ENCODE measurements at places on chromosomes 2 and 18.

DNA sequence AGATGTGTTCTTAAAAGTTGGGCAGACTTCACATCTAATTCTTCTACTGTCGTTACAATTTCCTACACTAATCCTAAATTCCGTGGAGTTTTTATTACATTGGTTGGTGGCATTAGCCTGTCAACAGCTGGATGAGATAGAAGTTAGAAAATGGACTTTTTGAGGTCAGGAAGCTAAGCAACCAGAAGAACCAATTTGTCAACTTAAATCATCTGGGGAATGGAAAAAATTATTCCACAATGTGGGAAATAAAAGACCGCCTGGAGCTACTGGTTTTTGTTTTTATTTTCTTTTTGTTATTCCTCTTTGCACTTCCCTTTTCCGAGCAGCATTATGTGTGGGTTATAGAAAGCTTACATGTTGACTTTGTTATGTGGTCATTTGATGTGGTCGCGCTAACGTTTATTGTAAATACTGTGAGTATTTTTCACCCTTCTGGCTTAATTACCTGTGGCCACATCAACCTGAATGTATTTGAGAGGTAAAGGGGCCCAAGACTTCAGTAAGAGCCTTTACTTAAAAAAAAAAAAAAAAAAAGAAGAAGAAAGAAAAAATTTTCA, 75.3 kb downstream of the PTPRM start:
- DNase-seq = no peak

DNA sequence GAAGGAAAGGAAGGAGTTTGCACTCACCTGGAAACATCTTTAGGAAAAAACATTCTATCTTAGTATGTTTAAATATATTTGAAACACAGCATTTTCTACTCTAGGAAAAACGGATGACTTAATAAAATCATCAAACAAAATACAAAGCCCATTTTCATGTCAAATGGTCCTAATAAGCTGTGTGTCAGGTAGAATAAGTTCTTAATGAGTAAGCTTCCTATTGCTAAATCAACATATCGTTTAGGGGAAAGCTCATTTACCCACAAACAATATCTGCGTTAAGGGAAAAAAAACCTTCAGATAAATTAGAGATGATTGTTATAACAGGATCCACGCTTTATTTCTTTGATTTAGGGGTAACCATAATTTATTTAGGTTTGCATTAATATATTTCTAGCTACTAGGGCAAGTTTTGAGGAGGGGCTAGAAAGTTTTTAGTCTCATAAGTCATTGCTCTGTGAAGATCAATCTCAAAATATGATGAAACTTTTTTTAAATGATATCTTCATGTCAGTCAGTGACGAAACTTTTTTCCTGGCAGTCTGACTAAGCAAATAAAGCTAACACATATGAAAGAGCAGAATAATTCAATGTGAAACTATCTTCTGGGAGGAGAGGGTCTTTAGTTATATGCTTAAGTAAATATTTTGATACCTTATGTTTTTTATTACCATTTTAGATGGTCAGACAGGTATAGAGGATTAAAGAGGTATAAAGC, 147.1 kb downstream of the WDSUB1 start:
- no peak for DNase-seq

GRCh38 chr18:26864658-26865057, 849 bp downstream of the AQP4 start:
- DNase-seq = no peak

- no peak for DNase-seq
Measured at GRCh38 chr18:3156325-3156640, 63.5 kb downstream of the MYOM1 start.

GRCh38 chr2:120771111-120771780, 35.6 kb downstream of the GLI2 start:
- peak; percentile 64 for DNase-seq

- no peak for DNase-seq
Measured at GRCh38 chr2:202322435-202322834, 53.7 kb upstream of the BMPR2 start.

DNA sequence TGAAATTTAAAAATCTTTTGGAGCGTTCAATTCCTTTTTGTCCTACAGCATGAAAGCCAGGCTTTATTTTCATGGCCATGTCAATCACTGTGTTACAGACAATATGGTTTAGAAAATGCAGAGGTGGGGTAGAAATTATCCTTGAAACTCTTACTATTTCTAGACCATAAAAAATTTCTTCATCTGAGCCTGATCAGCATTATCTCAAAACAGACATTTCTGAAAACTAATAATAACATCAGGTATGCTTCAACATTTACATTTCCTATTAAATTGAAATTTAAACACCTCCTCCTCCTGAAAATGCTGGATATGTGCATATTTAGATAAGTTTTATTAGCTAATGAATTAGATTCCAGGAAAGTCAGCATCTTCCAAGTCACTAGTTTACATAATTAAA, 570.6 kb downstream of the RIT2 start:
- no peak for DNase-seq

- DNase-seq = no peak
Measured at GRCh38 chr18:3140986-3141639, 78.7 kb downstream of the MYOM1 start.

DNA sequence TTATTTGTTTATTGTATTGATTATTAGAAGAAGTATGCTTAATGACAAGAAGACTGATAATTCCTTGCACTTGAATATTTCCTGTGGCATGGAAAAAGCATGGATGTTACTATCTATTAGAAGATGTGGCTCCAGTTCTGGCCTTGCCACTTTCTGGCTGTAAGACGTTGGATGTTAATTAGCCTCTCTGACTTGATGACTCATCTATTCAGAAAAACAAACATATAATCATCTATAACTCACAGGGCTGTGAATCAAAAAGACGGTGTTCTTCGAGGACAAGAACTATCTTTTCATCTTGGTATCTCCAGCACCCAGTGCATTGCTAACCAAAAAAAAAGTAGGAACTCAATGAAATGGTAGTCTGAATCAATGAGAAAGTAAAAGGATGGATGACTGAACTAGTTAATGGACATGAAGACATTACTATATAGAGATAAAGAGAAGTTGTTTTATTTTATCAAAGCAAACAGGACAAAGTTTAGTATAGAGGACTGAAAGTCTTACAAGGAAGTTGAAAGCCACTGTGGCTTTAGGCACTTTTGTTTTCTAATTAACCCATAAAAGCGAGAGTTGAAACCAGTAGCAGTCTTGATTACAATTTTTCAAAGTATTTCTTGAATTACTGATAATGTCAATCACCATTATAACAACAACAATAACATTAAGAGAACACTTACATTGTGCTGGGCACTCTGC, 145.3 kb downstream of the RND3 start:
- DNase-seq = no peak

DNA sequence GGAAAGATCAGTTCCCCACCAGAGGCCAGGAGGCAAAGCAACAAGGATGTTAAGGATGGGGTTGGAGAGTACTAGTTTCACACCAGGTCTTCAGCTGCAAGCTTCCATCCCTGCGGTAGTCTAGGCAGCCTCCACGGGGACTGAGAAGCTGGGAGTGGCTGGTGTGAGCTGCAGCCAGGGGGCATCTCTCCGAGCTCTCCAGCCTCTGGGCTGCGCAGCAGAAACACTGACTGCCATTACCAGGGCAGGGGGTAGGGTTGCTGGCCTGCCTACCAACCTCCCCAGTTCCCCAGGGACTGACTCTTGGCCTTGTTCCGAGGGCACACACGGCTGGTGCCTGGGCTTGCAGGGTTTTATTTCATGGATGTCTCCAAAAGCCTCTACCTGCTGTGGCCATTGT, 15.9 kb downstream of the GATA6 start:
- no peak for DNase-seq

GRCh38 chr2:218323526-218324472, 31.5 kb upstream of the TMBIM1 start:
- peak; percentile 56 for DNase-seq

DNA sequence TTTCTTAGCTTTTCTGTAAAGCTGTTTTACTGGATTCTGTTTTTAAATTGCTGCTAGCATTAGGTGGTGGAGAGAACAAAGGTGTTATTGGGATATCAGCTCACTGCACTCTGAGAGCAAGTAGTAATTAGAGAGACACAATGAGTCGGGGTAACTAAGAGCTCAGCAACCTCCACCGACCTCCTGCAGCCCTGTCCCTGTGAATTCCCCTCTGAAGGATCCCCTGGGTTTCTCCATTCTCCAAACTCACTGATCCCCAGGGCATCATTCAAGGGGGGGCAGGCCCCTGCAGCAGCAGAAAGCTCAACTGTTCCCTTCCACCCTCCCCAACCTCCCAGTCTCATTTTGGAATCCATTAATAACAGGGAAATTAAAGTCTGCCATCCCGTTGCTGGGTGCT, 73.0 kb downstream of the MTCL1 start:
- no peak for DNase-seq

- no peak for DNase-seq
Measured at GRCh38 chr2:41510108-41510507, 537.7 kb upstream of the PKDCC start.

DNA sequence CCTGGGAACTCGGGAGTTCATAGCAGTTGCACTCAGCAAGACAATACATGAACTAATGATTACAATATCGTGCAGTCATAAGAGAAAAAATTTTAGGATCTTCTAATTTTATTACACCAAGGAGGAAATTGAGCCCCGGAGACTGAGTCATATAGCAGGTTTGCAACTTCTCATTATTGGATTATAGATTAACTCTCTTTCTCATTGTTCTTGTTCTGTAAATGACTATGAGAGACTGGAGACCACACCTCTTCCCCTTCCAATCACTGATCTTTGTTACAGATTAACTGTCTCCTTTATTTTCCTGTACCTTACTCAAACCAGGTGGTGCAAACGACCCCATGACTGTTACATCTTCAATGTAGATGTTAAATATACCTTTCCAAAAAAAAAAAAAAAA, 435.8 kb upstream of the DDX18 start:
- DNase-seq = no peak

DNA sequence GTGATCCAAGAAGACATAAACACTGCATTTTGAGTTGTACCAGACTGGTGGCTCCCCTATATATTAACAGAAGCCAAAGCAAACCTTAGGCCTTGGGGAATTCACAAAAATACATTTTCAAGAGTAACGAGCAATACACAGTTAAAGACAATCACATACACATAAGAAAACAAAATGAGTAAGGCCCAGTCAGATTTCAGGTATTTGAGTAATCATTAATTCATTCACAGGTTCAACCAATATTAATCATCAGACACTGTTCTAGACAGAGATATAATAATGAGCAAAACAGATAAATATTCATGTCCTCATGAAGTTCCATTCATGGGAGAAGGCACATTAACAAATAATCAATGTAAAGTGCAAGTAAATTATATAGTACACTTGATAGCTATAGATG, 9.6 kb downstream of the STPG4 start:
- no peak for DNase-seq

GRCh38 chr2:199019898-199020507, 437.7 kb downstream of the SATB2 start:
- DNase-seq = peak; percentile 13

- DNase-seq = no peak
Measured at GRCh38 chr2:133586978-133587377, 18.7 kb upstream of the NCKAP5 start.

DNA sequence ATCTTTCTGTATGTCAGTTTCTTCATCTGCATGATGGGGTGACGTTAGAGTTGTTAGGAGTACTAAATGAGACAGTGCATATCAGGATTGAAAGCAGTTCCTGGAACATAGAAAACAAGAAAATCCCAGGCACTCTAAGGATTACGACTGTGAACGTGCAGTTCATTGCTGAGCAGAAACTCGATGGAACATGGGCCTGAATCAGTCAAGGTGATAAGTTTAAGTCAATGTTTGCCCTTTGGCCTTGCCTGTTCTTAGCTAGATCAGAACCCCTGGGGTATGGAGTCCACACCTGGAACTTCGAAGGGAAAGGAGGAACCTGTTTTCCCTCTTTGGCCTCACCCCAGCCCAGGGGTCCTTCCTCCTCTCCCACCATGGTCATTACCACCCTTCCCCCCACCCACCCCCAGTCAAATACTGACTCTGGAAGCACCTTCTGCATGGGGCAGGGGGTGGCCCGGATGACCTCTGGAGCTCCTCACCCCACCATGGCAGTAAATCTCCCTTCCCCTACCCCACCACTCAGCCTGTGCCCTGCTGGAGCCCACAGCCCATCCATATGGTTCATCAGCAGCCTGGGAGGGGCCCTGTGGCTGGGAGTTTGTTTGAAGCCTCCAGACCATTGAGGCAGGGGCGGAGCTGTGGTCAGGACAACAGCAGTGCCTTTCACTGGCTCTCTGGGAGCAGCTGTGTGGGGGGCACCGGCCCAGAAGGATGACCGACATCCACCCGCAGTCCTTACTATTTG, 164.1 kb downstream of the SMAD7 start:
- DNase-seq = no peak

DNA sequence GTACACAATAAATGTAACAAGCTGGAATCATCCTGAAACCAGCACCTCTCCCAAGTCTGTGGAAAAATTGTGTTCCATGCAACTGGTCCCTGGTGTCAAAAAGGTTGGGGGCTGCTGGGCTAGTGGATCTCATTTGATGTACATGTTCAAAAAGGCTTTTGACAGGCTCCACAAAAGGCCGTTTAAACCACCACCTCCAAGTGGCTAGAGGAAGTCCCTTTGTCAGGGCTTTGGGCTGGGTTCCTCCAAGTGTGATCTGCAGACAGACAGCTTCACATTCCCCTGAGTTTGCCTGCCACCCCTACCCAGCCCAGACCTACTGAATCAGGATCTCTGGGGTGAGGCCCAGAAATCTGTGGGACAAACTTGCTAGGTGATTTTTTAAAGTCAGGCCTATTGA, 84.7 kb downstream of the TGFA start:
- DNase-seq = no peak

GRCh38 chr2:1481406-1482252, 68.4 kb downstream of the TPO start:
- no peak for DNase-seq

GRCh38 chr18:26003817-26004216, 86.6 kb downstream of the SS18 start:
- DNase-seq = no peak

- DNase-seq = no peak
Measured at GRCh38 chr2:98175811-98176210, 88.8 kb downstream of the VWA3B start.

DNA sequence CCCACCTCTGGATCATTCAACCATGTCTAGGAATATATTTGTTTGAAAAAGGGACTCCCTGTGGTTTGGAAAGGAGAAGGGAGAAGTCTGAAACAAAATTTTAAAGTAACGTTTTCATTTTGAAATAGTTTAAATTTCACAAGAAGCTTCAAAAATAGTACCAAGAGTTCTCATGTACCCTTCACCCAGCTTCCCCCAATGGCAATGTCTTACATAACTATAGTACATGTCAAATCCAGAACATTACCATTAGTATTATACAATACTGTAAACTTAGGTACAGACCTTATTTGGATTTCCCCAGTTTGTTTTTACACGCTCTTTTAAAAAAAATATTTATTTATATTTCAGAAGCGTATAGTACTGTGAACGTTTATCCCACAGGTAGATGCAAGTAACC, 4.0 kb upstream of the LYG2 start:
- no peak for DNase-seq

GRCh38 chr2:107108556-107108955, 222.6 kb upstream of the ST6GAL2 start:
- DNase-seq = peak; percentile 46

- DNase-seq = no peak
Measured at GRCh38 chr2:58664523-58665151, 423.5 kb upstream of the FANCL start.

- no peak for DNase-seq
Measured at GRCh38 chr2:223978451-223978850, 21.2 kb downstream of the MRPL44 start.

Measured in fibroblast of skin of left quadriceps (primary cell).